Immature natural killer cell (primary cell): ENCODE measurements at places on chromosomes 3 and 15.

DNA sequence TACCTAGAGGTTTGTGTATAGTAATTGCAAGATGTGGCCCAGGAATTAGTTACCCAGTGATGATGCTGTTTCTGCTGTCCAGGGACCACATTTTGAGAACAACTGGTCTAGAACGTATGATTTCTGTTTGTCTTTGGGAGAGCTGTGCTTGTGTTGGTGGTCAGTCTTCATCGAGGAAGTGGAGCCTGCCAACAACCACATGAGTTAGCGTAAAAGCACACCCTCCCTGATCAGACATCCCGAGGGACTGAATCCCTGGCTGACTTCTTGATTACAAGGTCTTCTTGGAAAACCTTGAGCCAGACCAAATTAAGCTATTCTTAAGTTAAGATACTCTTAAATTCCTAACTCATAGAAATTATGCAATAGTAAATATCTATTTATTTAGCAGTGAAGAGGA lies 81.7 kb upstream of the ZPLD1 start:
- H3K4me3 ChIP-seq, result no peak overlapping the region
- no peaks in the 10 kb centered on the region for H3K36me3 ChIP-seq
- H3K27me3 ChIP-seq, result no peaks in the 10 kb centered on the region
- DNase-seq, result no peak

- no peak overlapping the region for H3K27ac ChIP-seq
- H3K27me3 ChIP-seq, result no peaks in the 10 kb centered on the region
- H3K4me3 ChIP-seq, result no peak overlapping the region
- DNase-seq, result no peak
- peaks cover 3% of the 10 kb centered on the region for H3K36me3 ChIP-seq
- H3K4me1 ChIP-seq, result no peaks in the 10 kb centered on the region
These were observed 34.9 kb upstream of the ZNF385D start for GRCh38 chr3:21785765-21786437.

DNA sequence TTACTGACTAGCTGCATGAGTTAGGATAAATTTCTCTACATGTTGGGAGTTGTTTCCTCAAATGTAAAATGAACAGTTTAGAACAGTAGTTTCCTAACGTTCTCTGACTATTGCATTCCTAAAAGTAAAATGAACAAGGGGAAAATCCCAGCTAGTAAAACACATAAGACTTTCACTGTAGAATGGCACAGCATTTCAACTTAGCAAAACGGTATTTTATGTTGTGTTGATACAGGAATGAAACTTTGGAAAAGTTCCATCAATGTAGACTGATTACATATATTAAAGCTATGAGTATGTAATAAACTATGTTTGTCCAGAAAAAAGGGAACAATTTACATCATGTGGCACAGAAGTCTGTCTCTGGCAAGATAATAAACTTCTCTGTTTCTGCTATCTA lies 297.4 kb upstream of the EPHA3 start:
- no peak overlapping the region for H3K27ac ChIP-seq
- no peaks in the 10 kb centered on the region for H3K36me3 ChIP-seq
- DNase-seq, result no peak
- no peaks in the 10 kb centered on the region for H3K27me3 ChIP-seq
- no peak overlapping the region for H3K4me3 ChIP-seq
- no peaks in the 10 kb centered on the region for H3K4me1 ChIP-seq

GRCh38 chr3:167305340-167305890 lies 74.7 kb downstream of the ZBBX start:
- H3K27me3 ChIP-seq, result no peaks in the 10 kb centered on the region
- H3K4me3 ChIP-seq, result no peak overlapping the region
- no peak overlapping the region for H3K27ac ChIP-seq
- H3K4me1 ChIP-seq, result no peaks in the 10 kb centered on the region

DNA sequence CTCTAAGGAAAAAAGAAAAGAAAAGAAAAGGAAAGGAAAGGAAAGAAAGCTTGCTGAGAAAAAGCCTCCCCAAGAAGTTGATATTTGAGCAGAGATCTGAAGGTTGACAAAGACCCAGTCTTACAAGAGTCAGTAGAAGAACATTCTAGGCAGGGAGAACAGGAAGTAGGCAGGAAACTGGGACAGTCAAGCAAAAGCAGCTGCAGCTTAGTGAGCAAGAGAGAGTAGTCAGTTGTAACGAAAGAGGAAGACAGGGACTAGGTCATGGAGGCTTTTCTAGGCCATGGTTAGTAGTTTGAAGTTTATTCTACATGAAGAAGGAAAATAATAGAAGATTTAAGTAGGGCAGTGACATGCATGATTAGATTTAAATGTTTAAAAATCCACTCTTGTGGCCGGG lies 31.8 kb upstream of the KLHL6 start:
- H3K27ac ChIP-seq, result no peak overlapping the region
- no peak overlapping the region for H3K4me3 ChIP-seq
- peaks cover 22% of the 10 kb centered on the region for H3K4me1 ChIP-seq
- DNase-seq, result no peak

- no peaks in the 10 kb centered on the region for H3K27me3 ChIP-seq
- H3K36me3 ChIP-seq, result no peaks in the 10 kb centered on the region
These were observed 43.3 kb downstream of the ZPLD1 start for GRCh38 chr3:102478160-102478559.

GRCh38 chr3:165816209-165816608 lies 21.0 kb downstream of the BCHE start:
- no peak overlapping the region for H3K27ac ChIP-seq
- no peak overlapping the region for H3K4me3 ChIP-seq
- no peak for DNase-seq
- H3K4me1 ChIP-seq, result no peaks in the 10 kb centered on the region
- peaks cover 4% of the 10 kb centered on the region for H3K27me3 ChIP-seq
- no peaks in the 10 kb centered on the region for H3K36me3 ChIP-seq

DNA sequence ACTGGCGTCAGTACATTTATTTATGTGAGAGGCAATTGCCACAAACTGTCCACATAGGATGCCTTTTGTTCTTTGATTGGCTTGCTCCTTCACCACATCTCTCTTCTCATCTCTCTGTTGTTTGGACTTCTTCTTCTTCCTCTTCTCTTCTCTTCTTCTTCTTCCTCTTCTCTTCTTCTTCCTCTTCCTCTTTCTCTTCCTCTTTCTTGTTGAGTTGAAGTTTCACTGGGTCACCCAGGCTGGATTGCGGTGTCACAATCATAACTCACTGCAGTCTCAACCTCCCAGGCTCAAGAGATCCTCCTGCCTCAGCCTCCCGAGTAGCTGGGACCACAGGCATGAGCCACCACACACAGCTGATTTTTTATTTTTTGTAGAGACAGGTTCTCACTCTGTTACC lies 67.7 kb upstream of the GSK3B start:
- no peaks in the 10 kb centered on the region for H3K4me1 ChIP-seq
- H3K4me3 ChIP-seq, result no peak overlapping the region

DNA sequence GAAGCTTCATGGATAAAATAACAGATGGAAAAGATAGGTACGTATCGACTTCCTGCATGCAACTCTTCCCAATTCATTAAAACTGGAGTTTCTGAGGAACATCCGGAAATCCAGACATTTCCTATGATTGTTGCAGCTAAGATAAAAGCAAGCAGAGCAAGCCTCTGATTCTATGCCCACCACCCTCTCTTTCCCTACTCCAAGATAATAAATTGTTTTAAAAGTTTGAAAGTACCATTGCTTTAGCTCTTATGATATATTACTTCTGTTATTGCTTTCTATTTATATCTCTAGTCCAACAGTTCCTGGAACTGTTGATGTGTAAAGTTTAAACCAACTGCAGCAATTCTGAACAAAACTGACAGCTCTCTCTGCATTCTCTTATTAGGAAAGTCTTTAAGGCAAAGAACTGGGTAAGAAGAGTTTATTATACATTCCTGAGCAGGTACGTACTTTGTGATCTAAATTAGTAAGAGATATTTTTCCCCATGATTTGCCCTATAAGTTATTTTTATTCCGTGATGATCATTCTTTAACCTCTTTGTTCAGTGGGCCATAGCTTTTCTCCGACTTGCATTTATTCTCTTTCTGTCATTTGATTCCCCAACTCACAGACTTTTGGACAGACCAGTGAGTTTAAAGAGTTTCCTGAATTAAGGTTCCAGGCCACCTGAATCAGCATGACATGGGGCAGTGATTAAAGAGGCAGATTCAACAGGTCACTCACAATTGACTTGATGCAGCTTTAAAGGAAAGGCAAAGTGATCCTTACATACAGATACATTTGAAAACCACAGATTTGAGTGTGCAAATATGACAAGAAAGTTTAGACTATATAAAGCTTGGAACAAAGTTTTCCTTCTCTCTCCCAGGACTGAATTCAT lies 94.2 kb upstream of the THRB start:
- H3K36me3 ChIP-seq, result no peaks in the 10 kb centered on the region
- no peak overlapping the region for H3K4me3 ChIP-seq
- H3K4me1 ChIP-seq, result no peaks in the 10 kb centered on the region
- H3K27ac ChIP-seq, result no peak overlapping the region
- H3K27me3 ChIP-seq, result peaks cover 2% of the 10 kb centered on the region

DNA sequence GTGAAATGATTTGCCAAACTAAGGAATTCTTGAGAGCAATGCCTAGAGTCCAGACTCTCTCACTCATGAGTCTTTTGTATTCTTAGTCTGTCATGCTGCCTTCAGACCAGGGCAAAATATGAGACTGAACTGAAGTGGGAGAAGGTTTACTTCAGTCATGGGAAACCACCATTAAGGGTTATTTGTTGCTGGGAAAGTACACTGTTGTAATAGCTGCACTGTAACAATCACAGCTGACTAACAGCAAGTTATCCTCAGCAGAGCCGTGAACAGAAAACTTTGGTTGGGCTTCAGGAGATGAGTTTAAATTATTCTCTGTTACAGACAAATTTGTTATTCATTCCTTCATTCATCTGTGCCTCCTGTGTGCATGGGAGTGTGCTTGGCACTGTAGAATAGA lies 258.5 kb downstream of the ROBO2 start:
- H3K4me3 ChIP-seq, result no peak overlapping the region
- H3K27ac ChIP-seq, result no peak overlapping the region
- H3K36me3 ChIP-seq, result no peaks in the 10 kb centered on the region
- no peaks in the 10 kb centered on the region for H3K4me1 ChIP-seq

GRCh38 chr3:46812237-46812791 lies 50.9 kb downstream of the MYL3 start:
- peaks cover 26% of the 10 kb centered on the region for H3K4me1 ChIP-seq
- H3K27ac ChIP-seq, result no peak overlapping the region
- H3K27me3 ChIP-seq, result no peaks in the 10 kb centered on the region
- H3K36me3 ChIP-seq, result peaks cover 4% of the 10 kb centered on the region
- DNase-seq, result peak; percentile 63
- peak overlapping the region; percentile 86 for H3K4me3 ChIP-seq

- DNase-seq, result no peak
- H3K27ac ChIP-seq, result no peak overlapping the region
- H3K27me3 ChIP-seq, result no peaks in the 10 kb centered on the region
- peaks cover 8% of the 10 kb centered on the region for H3K4me1 ChIP-seq
These were observed 56.6 kb upstream of the CHST2 start for GRCh38 chr3:143063018-143063417.

GRCh38 chr15:95247071-95247984 lies 1016.0 kb downstream of the MCTP2 start:
- H3K27me3 ChIP-seq, result peaks cover 11% of the 10 kb centered on the region
- H3K27ac ChIP-seq, result no peak overlapping the region
- H3K4me3 ChIP-seq, result no peak overlapping the region
- DNase-seq, result no peak

- no peak overlapping the region for H3K4me3 ChIP-seq
- H3K4me1 ChIP-seq, result peaks cover 6% of the 10 kb centered on the region
- H3K27ac ChIP-seq, result peak overlapping the region; percentile 47
- H3K27me3 ChIP-seq, result no peaks in the 10 kb centered on the region
- DNase-seq, result no peak
These were observed 19.5 kb downstream of the SENP2 start for GRCh38 chr3:185605566-185605965.

DNA sequence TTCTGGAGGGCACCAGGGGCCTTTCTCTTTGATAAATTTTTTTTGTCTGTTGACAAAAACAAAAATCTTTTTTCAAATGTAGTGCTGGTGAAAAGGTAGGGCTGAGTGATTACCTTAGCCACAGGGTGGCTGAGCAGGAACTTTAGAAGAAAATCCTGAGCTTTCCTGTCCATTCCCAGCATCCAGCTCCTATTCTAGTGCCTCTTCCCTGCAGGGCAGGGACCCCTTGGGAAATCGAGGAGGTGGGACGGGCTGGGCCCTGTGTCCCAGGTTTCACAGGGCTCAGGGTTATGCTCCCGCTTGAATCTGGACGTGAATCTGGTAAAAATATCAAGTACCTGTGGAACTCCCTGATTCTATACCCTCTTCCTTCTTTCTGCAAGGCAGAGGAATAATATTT lies 31.7 kb downstream of the EDEM1 start:
- no peak for DNase-seq
- H3K4me3 ChIP-seq, result no peak overlapping the region
- no peaks in the 10 kb centered on the region for H3K27me3 ChIP-seq

- no peak overlapping the region for H3K27ac ChIP-seq
- no peaks in the 10 kb centered on the region for H3K4me1 ChIP-seq
- peaks cover 2% of the 10 kb centered on the region for H3K27me3 ChIP-seq
These were observed 77.0 kb downstream of the TMEM108 start for GRCh38 chr3:133115176-133115575.

DNA sequence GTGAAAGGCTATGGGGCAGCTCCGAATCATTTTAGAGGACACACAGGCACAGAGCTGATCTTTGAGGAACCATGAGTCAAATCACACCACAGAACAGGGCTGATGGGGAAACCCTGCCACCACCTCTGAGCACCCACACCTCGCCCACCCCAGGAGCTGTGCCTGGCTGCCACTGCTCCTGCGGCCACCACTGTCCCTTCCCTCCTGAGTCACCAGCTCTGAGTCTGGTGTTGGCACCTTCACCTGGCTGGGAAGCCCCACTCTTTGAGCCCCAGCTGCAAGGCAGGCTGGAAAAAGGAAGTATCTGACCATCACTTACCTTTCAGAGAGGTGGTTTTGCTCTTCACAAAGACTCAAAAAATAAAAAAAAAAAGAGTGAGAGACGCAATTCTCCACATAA lies 63.6 kb upstream of the MEF2A start:
- DNase-seq, result peak; percentile 56
- no peak overlapping the region for H3K27ac ChIP-seq
- peaks cover 17% of the 10 kb centered on the region for H3K27me3 ChIP-seq
- H3K4me1 ChIP-seq, result peaks cover 30% of the 10 kb centered on the region
- H3K4me3 ChIP-seq, result no peak overlapping the region

GRCh38 chr15:41804361-41804760 lies 23.5 kb upstream of the JMJD7 start:
- peaks cover 5% of the 10 kb centered on the region for H3K4me1 ChIP-seq
- H3K27ac ChIP-seq, result no peak overlapping the region
- no peak overlapping the region for H3K4me3 ChIP-seq
- DNase-seq, result no peak
- H3K27me3 ChIP-seq, result no peaks in the 10 kb centered on the region

- peaks cover 2% of the 10 kb centered on the region for H3K27me3 ChIP-seq
- no peaks in the 10 kb centered on the region for H3K36me3 ChIP-seq
- peak; percentile 50 for DNase-seq
- no peak overlapping the region for H3K4me3 ChIP-seq
These were observed 5.5 kb upstream of the CD200 start for GRCh38 chr3:112327371-112327951.

- H3K36me3 ChIP-seq, result no peaks in the 10 kb centered on the region
- H3K27ac ChIP-seq, result no peak overlapping the region
- H3K27me3 ChIP-seq, result peaks cover 36% of the 10 kb centered on the region
- peaks cover 23% of the 10 kb centered on the region for H3K4me1 ChIP-seq
- no peak overlapping the region for H3K4me3 ChIP-seq
- no peak for DNase-seq
These were observed 150.5 kb upstream of the THBS1 start for GRCh38 chr15:39430389-39430788.
